ENCODE measurements at places on chromosomes 4 and X.

GRCh38 chrX:2664502-2664901 is 26.6 kb upstream of the CD99 start:
- DNase-seq: no peak

DNA sequence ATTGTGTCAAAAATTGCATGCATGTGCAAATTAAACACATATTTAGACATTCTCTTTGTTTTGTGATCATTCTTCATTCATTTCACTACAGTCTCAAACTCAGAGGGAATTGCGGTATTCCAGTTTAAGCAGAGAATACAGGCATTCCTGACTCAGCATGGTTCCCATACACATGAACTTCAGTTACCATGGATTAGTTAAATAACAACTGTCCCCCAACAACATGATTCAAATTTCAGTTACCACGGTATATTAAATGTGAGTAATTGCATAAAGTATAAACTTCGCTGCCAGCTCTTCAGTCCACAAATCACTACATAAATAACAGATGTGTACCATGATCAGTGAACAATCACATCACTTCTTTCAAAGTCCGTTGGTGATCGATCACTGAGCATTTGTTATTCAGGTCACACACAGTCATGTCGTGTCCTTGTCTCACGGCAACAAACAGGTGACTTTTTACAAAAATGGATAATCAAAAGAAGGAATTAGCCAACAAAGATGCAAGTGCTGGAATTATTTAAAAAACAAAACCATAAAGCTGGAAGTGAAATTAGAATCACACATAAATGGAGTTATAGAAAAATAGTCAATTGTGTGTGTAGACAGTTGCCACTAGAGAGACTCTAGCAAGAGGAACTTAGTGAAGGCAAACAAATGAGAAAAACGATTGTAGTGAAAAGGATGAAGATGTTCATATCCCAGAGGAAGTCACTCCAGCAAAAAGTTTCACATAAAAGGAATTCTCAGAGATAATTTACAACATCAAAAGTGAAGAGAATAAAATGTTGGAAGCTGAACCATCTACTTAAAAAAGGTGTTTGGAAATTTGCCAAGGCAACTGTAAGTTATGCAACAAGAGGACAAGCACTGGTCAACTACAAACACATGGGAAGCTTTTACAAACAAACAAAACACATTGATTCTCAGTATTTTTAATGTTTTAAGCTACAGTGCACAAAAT is 138.6 kb upstream of the SMARCAD1 start:
- DNase-seq: no peak

DNA sequence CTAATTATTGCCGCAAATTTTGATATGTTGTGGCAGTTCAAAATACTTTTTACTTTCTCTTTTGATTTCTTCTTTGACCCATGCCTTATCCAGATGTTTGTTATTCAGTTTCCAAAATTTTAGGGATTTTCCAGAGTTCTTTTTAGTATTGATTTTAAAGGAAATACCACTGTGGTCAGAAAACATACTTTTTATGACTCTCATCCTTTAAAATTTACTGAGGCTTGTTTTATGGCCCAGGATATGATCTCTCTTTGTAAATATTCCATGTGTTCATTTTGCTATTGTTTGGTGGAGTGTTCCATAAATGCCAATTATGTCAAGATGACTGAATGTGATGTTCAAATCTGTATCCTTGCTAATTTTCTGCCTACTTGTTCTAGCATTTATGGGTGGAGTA is 272.3 kb upstream of the DIPK2B start:
- no peak for DNase-seq

- DNase-seq: no peak
These were observed 1.4 kb downstream of the LSM6 start for GRCh38 chr4:146176891-146177290.

GRCh38 chr4:169136796-169137557 is 126.9 kb upstream of the CBR4 start:
- no peak for DNase-seq

DNA sequence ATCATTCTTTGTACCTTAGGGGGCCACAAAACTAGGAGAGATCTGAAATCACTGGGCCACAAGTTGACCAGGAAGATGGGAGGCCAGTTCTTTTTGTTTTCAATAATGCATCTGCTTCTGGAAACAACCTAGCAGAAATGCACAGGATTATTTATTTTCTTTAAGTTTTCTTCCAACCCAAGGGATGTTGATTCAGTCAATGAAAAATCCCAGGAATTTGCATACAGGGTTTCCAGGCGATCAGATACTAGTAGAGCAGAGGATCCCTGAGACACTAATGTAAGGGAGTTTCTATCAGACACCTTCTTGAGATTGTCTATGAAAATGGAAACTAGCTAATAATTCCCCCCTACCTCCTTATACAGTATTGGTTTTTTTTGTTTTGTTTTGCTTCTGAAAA is 7.4 kb downstream of the ATOH1 start:
- DNase-seq: no peak

DNA sequence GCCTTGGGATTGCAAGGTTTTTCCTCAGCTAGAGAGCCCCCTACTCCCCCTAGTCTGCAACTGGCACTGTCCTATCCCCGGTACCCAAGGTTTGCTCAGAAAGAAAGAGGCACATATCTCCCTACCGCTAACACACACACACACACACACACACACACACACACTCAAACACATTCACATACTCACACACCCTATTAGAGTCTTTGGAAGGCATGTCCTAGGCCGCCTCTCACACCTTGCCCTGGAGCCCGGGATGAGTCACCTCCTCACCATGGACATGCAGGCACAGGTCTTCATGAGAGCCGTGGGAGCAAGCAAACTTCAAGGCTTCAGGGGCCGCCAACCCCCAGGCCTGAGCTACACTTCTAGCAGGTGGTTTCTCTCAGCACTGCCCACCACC is 49.2 kb downstream of the PJA1 start:
- no peak for DNase-seq

GRCh38 chrX:72461766-72462165 is 110.9 kb downstream of the HDAC8 start:
- DNase-seq: no peak

GRCh38 chrX:149372866-149373265 is 132.2 kb downstream of the IDS start:
- no peak for DNase-seq

DNA sequence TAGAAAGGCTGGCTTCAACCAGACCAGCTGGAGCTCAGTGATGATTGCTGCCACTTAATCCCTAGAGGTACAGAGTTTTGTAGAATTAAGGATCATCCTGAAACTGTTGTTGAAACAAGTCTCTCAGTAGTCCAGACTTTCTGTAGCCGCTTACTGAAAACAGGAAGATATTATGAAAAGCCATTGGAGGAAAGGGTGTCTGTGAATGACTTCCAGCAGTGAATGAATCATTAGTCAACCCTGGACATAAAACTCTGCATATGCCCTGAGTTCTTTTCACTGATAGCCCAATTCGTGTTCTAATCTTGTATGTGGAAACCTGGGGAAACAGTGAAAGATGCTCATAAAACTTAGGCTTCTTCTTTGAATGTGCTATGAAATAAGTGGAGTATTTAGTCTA is 14.8 kb downstream of the HOPX start:
- no peak for DNase-seq

All from kidney capillary endothelial cell (primary cell).